ENCODE measurements at places on chromosomes 4 and X. TPM values are rescaled to one million over a fixed set of nuclear protein-coding genes. Genes with fewer than 3 reads are reported as not detected.
A peak's percentile ranks its signal among the peaks of the same experiment; 100 is the strongest.

- DNase-seq = no peak
Observed at GRCh38 chrX:126137899-126138298, 28.2 kb downstream of the DCAF12L2 start.

The CACNA1F gene
- total RNA-seq = 0.47 TPM

DNA sequence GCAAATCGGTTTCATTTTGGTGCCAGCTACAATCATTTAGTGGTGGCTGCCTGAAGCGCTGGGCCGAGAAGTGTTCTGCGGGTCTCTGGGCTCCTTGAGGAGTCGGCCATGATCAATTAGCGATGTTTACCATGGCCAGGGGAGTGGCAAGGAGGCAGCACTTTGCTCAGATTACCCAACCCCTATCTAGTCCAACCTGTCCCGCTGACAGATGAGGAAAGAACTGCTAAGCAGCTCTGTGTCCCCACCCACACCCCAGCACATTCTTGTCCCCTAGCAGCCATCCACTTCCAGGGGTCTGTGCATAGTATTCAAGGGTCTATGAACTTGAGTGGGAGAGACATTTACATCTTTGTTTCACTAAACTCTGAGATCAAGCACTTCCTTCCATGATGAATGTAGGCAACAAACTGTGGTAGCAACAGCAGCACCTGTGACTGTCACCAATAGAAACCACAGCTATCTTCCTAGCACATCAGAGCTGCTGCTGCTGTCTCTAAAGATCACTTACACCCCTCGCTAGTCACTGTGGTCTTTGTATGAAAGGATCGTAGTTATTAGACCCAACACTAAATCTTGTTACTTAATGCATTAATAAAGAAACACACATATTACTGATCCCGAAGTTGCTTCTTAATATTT lies 331.6 kb downstream of the BCOR start:
- no peak for DNase-seq

GRCh38 chr4:128574706-128575105 lies 234.8 kb upstream of the JADE1 start:
- peak; percentile 52 for DNase-seq

The TSPAN7 gene
- total RNA-seq = 20.0 TPM

The XK gene
- 8.7 TPM for total RNA-seq

DNA sequence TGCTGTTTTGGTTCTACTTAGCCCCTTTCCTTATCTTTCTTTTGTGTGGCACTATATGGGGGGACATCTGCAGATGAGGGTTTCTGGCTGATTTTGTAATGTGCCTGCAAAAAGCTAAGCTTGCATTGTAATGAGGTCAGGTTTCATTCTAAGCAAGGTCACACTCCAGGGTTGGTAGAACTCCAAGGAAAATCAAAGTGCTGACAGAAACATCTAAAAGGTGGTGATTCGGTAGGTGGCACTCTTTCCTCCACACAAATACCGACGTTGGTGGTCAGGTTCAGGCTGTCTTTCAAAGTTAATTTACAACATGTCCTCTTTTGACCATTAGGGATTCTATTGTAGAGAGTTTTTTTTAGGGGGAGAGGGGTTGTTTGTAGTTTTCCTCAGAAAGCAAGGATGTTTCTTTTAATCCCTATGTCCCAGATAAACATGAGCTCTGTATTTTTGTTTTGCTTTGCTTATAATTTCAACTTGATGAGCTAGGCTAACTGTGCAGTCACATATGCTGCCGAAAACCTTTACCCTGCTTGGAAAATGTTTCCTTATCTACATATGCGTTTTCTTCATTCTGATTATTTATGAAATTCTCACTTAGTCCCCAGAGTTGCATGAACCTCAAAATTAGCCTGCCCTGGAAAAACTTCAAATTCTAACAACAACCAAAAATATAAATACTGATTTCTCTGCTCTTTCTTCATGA lies 434.2 kb downstream of the PPARGC1A start:
- DNase-seq = no peak

DNA sequence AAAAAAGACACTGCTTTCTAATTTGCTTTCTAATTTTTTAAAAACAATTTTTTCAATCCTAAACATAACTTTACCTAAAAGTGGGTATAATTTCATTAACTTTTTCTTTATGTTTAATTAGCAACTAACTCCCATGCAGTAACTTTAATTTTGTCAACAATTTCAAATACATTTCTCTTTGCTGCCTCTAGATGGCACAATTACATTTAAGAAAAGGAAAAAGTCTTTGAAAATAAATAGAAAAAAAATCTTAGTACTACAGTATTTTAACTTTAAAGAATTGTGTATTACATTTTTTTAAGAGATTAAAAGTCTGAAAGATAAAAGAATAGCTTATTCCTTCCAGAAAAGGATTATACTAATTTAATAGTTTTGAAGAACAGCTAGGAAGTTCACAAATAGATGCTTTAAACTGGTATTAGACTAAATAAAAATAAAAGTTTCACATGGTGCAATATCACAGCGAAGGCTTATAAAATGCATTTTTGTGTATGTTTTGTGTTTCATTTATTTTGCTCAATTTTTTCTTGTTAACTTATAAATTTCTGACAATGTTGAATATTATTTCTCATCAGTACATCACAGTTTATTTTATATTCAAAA lies 105.1 kb downstream of the ADGRA3 start:
- DNase-seq = no peak

DNA sequence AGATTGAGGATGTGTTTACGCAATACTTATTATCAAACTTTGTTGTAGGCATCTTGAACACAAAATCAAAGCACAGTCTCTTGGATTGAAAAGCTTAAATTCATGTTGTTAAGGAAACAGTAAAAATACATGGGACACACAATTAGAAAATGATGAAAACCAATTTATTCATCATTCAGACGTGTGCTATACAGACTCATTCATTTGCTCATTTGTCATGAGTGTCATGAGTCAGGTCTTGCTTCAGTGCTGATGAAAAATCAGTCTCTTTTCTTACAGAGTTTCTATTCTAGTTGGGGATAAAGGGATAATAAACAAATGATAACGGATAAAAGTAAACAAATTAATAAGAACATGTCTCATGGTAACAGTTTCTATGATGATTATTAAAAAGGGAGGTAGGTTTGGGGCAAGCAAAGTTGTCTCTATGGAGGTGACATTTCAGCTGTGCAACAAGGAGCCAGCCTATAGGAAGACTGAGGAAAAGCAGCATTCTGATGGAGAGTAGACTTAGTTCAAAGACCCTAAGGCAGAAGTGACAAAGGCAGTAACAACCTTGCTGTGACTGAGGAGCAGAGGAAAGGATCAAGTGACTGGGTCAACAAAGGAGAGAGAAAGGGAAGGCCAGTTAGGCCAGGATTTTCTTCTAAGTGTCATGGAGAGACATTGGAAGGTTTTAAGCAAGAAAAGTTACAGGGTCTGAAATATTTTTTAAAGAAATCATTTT lies 224.0 kb upstream of the HHIP start:
- no peak for DNase-seq

GRCh38 chrX:123267220-123267619 lies 83.1 kb downstream of the GRIA3 start:
- no peak for DNase-seq

- DNase-seq = no peak
Observed at GRCh38 chr4:11189756-11190155, 238.9 kb downstream of the HS3ST1 start.

DNA sequence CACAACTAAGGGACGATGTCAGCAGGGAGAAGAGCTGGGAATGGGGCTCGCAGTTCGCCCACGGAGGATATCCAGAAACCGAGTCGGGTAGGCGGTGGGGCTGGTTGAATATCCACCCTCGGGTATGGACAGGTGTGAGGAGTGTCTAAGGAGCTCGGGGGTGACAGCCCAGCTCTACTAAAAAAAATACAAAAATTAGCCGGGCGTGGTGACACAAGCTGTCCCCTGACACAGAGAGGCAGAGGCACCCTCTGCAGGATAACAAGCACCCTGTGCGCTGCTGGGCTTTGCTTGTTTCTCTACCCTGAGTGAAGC lies 12.2 kb upstream of the ASMTL start:
- DNase-seq = no peak

The MAGEA10 gene
- total RNA-seq = not detected

GRCh38 chr4:106080376-106080775 lies 185.1 kb downstream of the NPNT start:
- DNase-seq = no peak

GRCh38 chrX:41563876-41564275 lies 116.7 kb downstream of the NYX start:
- DNase-seq = no peak

GRCh38 chr4:155497306-155497705 lies 120.5 kb upstream of the MAP9 start:
- DNase-seq = no peak

The S100G gene
- total RNA-seq = not detected

The HERC6 gene
- total RNA-seq = 9.3 TPM

GRCh38 chr4:144547678-144548298 lies 98.2 kb upstream of the HHIP start:
- DNase-seq = no peak

The CT83 gene
- not detected for total RNA-seq

- DNase-seq = no peak
Observed at GRCh38 chr4:74100531-74100930, 1.5 kb upstream of the CXCL2 start.

GRCh38 chrX:39883666-39884065 lies 214.1 kb downstream of the BCOR start:
- DNase-seq = no peak

The FAM47E gene
- 2.4 TPM for total RNA-seq

GRCh38 chr4:5395781-5396180 lies 312.6 kb downstream of the EVC2 start:
- DNase-seq = no peak

- no peak for DNase-seq
Observed at GRCh38 chrX:76550016-76550415, 122.5 kb downstream of the MAGEE1 start.

DNA sequence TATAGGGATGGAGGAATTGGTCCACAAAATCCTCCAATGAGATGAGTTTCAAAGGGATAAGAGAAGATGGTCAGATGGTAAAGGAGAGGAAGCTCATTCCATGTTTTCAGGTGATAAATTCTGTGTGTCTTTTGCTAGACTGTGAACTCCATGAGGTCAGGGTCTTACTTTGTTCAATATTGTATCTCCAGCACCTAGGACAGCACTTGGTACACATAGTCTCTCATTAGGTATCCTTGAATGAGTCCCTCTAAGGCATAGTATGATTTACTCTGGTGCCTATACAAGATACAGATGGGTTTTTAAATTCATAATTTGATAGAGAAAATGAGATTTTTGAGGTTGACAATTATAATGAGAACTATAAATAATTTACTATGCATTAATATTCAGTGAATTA lies 184.3 kb upstream of the BMP3 start:
- DNase-seq = no peak

DNA sequence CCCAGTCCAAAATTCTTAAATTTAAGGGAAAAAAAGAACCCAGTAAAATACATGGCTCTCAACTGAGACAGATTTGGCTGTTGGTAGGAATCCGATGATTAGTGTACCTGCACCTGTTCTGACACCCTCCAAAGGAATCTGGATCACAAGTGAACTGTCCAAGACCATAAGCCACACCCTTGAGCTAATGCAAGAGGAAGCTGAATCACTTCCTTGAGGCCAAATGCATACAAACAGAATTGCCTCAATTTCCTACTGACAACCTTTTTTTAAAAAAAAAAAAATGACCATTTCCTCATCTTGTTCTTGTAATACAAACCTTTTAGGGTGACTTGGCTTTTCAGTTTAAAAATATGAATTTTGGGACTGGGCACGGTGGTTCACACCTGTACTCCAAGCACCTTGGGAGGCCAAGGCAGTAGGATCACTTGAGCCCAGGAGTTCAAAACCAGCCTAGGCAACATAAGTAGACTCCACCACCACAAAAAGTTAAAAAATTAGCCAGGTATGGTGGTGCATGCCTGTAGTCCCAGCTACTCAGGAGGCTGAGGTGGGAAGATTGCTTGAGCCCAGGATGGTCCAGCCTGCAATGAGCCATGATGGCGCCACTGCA lies 10.7 kb upstream of the FBXL5 start:
- no peak for DNase-seq

GRCh38 chrX:56057325-56057724 lies 174.8 kb upstream of the KLF8 start:
- DNase-seq = no peak

DNA sequence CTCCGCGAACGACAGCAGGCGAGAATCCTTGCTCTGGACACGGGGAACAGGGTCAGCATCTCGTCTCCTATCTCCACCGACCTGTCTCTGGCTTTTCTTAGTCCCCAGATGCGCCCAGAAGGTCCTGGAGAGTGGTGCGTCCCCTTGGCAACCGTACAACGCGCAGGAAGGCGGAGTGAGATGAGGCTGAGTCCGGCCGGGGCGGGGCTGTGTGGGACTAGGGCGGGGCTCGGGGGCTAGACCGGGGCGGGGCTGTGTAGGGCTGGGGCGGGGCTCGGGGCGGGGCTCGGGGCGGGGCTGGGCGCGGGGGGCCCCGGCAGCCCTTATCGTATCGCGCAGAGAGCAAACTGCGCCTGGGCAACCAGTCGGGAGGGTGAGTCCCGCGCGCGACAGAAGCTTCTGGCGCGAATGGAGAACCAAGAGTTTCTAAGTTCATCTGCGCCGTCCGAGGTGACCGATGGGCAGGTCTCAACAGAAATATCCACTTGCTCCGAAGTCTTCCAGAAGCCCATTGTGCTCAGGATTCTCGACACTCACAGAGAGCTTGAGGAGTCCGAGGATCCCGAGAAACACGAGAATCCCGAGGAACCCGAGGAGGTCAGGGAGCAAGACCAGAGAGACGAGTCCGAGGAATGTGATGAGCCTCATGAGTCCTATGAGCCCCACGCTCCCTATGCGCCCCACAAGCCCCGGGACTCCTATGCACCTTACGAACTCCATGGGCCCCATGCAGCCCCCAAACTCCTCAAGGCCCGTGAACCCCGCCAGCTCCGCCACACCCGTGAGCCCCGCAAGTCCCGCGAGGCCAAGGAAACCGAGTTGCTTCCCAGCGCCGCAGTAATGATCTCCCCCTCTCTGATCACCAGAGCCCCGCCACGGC lies 24.9 kb downstream of the ARL9 start:
- DNase-seq = peak; percentile 92

GRCh38 chr4:3041192-3042142 lies 32.9 kb downstream of the HTT-AS start:
- peak; percentile 75 for DNase-seq

The INTU gene
- total RNA-seq = 4.6 TPM

The NEIL3 gene
- total RNA-seq = 0.10 TPM

GRCh38 chr4:10917566-10917965 lies 233.0 kb upstream of the CLNK start:
- DNase-seq = no peak

DNA sequence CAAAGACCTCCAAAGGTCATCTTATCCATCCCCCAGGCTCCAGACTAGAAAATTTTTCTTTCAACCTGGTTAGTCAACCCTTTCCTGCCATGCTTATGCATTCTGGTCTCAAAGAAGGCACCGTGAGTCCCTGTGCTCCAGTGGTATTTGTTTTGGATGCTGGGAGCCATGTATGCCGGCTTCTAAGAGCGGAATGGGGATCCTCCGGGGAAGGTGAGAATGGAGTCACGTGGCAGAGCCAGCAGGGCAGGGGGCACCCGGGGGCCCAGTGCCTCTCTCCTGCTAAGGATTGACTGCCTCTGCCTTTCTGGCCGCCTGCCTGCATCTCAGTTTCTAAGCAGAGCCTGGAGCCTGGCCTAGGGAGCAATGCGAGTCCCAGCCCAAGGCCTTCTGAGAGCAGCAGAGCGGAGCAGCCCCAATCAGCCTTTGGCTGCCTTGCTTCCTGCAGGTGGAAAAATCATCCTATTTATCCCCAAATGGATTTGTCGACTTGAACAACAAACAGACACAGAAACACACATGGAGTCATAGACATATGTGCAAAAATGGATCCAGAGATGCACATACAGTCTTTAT lies 141.0 kb downstream of the PJA1 start:
- peak; percentile 35 for DNase-seq

The CPLX1 gene
- 4.4 TPM for total RNA-seq
